ENCODE measurements at places on chromosomes 2 and 18.

DNA sequence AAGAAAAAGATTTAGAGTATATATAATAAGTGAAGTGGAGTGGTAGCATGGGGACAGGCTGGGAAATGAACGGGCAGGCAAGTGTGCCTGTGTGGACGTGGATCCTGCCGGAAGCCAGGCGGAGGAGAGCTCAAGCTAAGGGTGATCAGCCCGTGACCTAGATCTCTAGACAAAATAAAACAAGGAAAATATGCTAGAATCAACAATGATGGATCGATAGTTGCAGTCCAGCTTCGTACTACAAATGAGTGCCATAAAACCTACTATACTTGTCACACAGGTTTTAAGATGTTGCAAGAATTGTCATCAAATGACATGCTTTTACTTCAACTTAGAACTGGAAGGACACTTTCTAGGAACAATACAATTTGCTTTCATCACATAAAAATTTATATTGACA, 8.5 kb downstream of the EIF2AK2 start:
- DNase-seq: no peak

DNA sequence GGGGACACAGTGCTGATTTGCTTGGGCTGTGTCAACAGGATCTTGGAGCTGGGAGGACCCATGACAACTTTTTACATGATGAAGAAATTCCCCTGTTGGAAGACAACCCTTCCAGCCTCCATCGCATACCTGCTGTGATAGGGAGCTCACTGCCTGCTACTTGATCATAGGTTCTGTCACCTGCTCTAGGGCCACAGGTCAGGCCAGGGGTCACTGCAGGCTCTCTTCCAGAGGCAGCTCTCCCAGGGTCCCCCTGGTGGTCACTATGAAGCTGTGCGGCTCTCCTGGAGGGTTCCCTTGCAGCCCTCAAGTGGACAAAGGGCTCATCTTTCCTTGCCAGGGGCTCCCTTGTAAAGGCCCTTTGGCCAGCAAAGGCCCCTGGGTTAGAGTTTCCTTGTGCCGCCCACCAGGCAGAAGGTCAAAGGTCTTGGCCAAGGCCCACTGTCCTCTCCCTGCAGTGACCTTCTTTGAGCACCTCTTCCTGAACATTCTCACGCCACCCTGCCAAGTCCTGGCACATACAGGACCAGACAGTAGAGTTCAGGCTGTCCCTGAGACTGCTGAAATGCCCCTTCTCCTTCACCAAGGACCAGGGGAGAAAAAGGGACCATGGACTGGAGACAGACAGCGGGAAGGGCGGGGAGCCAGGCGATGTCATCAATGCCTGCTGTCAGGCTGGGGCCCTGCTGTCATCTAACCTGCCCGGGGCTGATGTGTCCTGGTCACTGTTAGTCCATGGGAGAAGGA, 345.1 kb downstream of the DYSF start:
- no peak for DNase-seq

- DNase-seq: no peak
Observed at GRCh38 chr2:241063093-241063551, 39.0 kb downstream of the MTERF4 start.

DNA sequence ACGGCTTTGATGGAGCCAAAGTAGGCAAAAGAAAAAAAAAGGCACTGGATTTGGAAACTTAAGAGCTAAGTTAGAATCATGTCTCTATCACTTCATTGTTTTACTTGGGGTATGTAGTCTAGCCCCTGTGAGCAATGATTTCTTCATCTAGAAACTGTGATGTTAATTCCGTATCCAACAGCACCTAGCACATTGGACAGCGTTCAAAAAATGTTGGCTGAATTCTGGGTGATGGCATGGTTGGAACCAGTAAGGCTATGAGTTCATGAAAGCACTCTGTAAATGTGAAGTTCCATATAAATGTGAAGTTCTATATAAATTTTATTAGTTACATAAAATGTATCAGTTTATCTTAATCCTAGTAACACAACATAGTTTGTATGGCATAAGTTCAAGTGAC, 308.5 kb upstream of the HNMT start:
- DNase-seq: no peak

- no peak for DNase-seq
Observed at GRCh38 chr2:128394007-128394730, 75.5 kb upstream of the HS6ST1 start.

DNA sequence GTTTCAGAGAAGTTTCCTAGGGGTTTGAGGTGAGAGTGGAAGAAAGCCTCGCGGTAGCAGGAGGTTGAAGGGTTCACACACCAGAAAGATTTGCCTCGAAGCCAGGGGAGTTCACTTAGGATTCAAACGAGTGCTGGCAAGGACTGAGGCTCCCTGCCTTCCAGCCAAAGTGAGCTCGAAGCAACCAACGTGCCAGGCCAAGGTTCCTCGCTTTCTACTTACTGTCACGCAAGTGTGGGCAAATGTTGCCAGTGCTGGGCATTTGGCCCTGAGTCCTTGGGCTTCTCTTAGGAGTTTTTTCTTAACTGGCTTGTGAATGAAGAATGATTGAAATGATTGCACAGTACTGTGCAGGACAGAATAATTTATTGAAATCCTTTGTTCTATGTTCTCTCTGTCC, 53.6 kb downstream of the TMEM178A start:
- DNase-seq: no peak

- DNase-seq: peak; percentile 77
Observed at GRCh38 chr2:72115110-72116080, 32.3 kb downstream of the CYP26B1 start.

DNA sequence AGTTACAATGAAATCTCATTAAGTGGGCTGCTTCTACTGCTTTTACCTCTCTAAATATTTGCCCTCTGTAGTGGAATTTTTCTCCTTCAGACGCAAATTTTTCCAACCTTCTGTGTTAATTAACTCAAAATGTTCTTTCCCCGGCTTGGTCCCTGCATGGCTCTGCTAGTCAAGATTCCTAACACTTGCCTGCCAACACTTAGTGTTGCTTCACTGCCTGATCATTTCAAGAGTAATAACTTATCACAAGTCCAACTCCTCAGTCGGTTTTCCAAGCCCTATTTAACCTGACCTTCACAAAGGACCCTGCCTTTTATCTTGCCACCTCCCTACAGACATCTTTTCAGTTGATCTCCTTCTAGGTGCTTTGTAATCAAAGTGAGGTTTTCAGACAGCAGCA, 142.7 kb downstream of the HRH4 start:
- no peak for DNase-seq

GRCh38 chr18:61988100-61988499, 95.3 kb upstream of the RNF152 start:
- DNase-seq: no peak

GRCh38 chr2:130736487-130736886, 7.6 kb downstream of the GPR148 start:
- no peak for DNase-seq

GRCh38 chr18:74996055-74996454, 212.9 kb downstream of the PTGR3 start:
- DNase-seq: no peak

DNA sequence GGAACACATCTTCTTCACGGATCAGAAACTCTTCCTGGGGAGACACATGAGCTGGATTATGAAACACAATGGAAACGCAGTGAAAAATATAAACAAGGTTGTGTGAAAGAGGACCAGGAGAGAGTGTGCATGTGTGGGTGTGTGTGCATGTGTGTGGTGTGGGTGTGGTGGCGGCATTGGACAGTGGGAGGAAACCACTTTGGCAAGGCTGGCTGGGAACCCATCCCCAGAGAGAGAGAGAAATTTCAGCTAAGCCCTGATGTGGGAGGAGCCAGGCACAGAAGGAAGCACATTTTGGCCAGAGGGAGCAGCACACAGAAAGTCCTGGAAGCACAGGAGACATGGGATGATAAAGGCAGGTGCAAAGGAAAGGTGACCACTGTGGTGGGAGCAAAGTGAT, 147.6 kb upstream of the COPS8 start:
- no peak for DNase-seq

- no peak for DNase-seq
Observed at GRCh38 chr18:55093808-55094207, 134.5 kb upstream of the CCDC68 start.

- no peak for DNase-seq
Observed at GRCh38 chr2:181675254-181675653, 5.1 kb downstream of the NEUROD1 start.

GRCh38 chr2:62340994-62341484, 145.1 kb downstream of the B3GNT2 start:
- DNase-seq: no peak

DNA sequence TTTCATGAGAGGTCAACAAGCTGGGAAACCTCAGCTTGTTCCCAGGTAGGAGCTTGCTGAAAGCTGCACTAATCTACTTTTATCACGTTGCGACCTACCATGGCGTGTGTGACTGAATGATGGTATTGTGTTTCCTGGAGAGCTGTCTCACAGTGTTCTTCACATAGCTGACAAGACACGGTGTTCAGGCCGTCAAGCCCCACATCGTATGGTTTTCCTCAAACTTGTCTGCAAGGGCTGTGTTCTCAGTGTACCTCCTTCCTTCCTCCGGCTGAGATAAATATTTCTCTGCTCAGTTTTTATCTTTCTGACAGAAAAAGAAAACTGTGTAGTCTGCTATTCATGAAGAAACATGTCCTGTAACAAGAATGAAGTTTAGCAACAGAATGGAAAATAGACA, 244.8 kb downstream of the DCDC2C start:
- no peak for DNase-seq

DNA sequence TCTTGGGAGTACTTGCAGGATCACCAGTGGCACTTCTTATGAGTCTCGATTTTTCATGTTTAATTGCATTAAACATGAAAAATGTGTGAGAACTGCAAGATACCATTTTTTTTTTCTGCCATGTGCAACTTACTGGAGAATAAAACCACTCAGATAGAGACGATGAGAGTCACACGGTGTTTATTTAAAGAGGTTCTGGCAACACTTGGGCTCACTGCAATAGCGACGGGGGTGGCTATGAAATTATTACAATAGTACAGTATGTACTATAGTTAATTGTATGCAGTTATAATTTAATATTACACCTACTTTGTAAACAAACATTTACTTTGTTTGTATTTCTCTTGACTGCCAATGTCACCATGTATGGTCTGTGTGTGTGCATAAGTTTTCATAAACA, 479.8 kb downstream of the NUP35 start:
- DNase-seq: no peak

DNA sequence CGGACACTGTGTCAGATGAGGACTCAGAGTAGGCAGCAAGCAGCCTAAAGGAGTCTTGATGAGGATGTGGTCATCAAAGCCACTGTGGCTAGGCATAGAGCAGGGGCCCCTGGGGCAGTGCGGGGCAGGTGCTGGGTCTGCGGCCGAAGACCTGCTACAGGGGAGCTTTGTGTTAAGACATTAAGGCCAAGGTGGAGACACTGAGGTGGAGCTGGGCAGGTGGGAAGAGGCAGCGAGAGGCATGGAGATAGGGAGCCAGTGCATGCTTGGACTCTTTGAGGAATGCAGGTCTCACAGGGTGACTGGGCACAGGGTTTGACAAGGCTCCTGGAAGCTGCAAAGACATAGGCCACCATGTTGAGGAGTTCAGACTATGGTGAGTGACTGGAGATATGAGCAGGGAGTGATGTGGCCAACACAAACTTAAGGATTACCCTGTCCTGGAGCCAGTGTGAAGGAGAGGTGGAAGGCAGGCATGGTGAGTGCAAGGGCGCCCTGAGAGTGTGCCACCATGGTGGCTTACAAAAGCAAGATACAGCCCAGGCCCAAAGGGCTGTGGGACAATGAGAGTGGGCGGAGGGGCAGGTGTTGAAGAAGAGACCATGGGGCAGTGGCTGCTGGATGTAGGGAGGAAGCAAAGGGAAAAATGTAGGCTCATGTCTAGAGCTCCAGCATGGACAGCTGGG, 450.9 kb upstream of the HS6ST1 start:
- DNase-seq: no peak

DNA sequence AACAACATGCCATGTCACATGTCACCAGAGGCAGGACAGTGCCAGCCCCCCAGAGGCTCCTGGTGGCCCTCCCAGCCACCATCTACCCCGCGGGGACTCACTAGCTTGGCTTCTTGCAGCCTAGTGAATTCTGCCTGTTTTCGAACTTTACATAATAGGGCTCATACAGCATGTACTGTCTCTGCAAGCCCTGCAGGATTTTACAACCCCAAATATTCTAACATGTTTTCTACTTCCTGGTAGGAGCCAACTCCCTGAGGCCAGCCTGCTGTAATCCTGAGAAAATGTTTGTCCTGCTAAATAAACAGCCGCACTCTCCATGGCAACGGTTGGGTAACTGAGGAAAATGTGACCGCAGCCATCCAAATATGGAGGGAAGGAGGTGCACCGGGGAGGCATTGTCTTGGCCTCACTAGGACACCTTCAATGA, 2.7 kb downstream of the PER2 start:
- peak; percentile 98 for DNase-seq

DNA sequence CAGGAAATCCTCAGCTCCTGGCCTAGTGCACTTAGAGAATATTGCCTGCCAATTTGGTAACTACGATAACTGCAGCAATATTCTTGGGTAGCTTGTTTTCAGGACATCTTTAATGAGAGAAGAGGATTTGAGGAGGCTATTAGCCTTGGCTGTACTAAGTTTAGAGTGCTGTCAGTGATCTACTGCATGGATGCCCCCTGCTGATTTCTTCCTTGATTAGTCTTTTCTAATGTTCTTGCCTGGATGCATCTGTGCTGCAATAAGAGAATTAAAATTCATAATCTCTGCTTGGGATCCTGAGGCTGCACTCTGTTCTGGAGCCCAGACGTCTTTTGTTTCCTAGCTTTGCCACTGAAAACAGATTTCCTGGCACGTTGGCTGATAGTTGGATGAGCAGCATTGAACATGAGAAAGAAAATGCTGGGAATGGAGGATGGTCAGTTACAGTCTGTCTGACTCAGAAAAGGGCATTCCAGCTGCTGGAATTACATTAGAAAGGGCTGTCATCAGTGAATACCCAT, 115.4 kb downstream of the CCDC85A start:
- DNase-seq: no peak

GRCh38 chr2:48991415-48992131, 162.7 kb downstream of the FSHR start:
- no peak for DNase-seq

DNA sequence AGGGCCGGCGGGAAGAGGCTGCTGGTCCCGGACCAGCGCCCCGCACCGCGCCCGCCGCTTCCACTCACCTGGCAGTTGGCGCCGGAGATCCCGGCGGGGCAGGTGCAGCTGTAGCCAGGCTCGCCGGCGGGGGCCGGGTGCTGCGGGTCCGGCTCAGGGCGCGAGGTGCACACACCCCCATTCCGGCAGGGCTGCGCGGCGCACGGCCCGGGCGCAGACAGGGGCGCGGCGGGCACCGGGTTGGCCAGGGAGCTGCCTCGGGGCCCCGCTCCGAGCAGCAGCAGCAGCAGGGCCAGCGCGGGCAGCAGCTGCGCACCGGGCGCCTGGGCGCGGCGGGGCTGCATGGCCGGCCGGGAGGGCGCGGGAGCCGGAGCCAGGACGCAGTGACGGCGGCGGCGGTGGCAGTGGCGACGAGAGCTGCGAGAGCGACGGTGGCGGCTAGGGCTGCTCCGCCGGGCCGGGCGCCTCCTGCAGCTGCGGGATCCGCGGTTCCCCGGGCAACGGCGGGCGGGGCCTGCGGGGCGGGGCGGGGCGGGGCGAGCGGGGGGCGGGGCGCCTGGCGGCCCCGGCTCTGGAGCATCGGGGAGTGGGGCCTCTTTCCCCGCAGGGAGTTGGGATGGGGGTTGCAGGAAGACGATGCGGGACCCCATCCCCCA, at the start of gene DNER:
Gene DNER (minus strand): TSS at position 476 of the 656 bp plus-strand sequence. CDS start 132 bp downstream, at position 344.
- no peak for DNase-seq

- DNase-seq: no peak
Observed at GRCh38 chr2:112698834-112699515, 21.8 kb upstream of the NT5DC4 start.

- DNase-seq: no peak
Observed at GRCh38 chr2:7196883-7197282, 279.7 kb downstream of the RNF144A start.

All from AG09319 (cell line).